ENCODE measurements at places on chromosomes 1 and 21.

DNA sequence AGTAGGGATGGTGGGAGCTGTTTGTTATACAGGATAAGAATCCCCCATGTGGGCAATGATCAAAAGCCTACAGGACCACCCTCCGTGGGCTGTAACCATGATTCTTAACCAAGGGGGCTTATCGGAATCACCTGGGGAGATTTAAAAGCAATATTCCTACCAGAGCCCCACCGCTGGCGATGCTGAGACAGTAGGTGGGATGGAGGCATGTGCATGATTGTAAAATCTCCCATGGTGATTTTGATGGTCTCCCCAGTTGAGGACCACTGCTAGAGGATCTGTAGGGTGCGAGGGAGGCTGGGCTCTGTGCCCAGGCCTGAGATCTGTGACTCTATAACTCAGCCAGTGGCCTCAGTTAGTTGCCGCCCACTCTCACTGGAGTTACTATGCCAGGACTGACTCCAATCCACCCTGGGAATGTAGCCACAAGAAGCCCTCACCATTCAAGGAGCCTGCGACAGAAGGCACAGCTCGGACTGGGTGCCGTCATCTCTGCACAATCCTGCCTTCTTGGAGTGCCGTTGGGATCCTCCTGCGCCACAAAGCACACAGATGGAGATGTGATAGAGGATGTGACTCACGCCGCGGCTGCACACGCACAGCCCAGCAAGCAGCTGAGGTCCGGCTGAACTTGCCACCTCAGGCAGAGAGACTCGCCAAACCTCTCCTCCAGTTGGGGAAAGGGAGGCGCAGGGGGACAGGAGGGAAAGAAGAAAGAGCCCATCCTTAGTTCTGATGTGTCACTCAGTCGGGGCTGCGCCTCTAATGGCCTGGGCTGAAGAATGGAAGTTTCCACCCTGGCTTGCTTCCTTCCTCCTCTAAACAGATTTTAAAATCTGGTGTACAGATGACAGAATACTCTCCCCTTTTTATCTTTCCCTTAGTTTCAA, 26.5 kb downstream of the AKNAD1 start:
- DNase-seq = no peak

GRCh38 chr1:27934818-27935549, at the start of gene SMPDL3B:
Gene SMPDL3B (plus strand): TSS chr1:27935000. CDS start chr1:27935184, 184 bp downstream.
- DNase-seq = no peak

DNA sequence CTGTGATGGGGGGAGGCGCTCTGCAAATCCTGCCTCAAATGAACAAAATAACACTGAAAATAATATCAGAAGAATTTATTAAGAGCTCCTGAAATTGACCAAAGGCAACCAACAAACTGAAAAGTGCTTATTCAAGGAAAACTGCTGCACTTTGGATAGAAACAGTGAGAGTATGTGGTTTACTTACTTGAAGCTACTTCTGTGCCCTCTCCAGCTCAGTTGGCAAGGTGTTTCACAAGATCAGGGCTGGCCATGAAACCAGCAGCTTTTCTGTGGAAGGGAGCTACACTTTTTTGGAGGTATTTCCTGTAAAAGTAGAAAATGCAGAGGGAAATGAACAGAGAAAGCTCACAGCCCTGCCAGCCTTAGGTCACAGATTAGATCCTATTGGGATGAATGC, 310.0 kb upstream of the SPAG17 start:
- DNase-seq = no peak

DNA sequence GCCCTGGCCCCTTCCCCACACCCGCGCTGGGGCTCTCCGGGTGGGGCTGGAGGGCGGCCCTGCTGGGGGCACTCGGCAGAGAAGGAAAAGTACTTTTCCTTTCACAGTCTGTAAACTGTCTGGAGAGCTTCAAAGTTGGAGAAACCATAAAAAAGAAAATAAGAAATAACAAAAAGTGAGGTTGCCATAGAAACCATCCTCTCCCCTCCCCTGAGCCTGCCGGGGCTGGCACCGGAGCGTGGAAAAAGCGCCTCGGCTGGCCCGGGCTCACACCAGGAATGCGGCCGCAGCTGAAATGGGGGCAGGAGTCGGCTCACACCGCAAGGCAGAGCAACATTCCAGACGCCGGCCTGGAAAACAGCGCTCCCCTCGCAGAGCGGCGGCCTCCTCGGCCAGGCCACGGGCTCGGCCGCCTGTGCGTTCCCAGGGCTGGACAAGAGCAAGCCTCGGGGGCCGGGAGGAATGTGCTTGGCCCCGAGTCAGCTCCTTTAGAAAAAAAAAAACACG, 69.2 kb downstream of the MORN1 start:
- no peak for DNase-seq

DNA sequence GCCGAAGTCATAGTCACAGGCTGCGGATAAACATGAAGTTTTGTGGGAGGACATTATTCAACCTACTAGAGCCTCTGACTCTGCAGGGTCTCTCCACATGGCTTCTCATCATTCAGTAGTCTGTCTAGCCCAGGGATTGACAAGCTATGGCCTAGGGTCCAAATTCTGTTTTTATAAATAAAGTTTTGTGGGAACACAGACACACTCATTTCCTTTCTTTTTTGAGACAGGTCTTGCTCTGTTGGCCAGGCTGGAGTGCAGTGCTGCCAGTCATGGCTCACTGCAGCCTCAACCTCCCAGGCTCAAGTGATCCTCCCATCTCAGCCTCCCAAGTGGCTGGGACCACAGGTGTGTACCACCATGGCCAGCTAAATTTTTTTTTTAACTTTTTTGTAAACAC, 8.1 kb upstream of the ENO1 start:
- no peak for DNase-seq

- DNase-seq = no peak
Observed at GRCh38 chr1:244052016-244052727, 1.1 kb downstream of the ZBTB18 start.

- DNase-seq = peak; percentile 27
Observed at GRCh38 chr1:214362188-214362882, 81.4 kb downstream of the SMYD2 start.

DNA sequence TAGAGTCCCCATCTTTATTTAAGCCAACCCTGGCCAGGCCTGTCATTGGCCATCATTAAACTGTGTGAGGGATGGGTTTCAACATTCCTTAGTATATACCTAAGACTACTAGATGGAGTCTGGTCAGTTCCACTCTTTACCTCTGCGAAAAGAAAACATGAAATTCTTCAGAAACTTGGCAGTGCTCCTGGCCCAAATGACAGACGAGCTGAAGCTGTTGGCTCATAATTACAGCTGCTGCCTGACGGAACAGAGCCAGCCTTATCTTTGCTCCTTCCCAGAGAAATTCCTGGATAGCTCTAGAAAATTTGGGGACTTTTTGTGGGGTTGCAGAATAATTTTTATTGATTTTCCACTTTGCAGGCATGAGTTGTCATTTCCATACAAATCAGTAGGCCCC, 30.4 kb downstream of the NPHS2 start:
- DNase-seq = no peak

DNA sequence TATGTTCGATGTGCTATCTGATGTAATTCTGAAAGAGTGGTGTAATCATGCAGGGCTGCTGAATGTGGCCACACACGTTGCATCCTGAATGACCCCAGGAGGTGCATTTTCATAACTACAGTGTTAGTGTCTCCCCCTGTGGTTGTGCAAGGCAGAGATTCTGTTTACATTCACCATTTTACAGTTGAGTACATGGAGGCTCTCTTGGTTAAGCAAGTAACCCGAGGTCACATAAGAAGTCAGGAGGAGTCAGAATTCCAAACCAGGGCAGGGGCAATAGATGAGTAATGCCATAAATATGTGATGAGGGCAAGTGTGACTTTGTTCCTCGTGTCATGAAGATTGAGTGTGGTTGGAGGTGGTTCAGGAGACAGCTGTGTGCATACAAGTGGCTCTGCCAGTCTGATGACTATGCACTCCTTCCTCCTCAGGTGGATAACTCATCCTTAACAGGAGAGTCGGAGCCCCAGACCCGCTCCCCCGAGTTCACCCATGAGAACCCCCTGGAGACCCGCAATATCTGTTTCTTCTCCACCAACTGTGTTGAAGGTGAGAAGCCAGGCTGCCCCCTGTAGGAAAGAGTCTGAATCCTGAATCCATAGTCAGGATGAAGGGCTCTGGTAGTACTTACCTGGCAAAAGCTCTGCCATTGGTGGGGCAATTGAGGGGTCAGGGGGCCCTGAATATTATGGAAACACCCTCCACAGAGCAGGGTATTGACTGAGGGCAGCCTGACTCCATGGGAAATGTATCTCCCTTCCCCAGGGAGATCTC, 9.3 kb downstream of the ATP1A2 start:
- no peak for DNase-seq

DNA sequence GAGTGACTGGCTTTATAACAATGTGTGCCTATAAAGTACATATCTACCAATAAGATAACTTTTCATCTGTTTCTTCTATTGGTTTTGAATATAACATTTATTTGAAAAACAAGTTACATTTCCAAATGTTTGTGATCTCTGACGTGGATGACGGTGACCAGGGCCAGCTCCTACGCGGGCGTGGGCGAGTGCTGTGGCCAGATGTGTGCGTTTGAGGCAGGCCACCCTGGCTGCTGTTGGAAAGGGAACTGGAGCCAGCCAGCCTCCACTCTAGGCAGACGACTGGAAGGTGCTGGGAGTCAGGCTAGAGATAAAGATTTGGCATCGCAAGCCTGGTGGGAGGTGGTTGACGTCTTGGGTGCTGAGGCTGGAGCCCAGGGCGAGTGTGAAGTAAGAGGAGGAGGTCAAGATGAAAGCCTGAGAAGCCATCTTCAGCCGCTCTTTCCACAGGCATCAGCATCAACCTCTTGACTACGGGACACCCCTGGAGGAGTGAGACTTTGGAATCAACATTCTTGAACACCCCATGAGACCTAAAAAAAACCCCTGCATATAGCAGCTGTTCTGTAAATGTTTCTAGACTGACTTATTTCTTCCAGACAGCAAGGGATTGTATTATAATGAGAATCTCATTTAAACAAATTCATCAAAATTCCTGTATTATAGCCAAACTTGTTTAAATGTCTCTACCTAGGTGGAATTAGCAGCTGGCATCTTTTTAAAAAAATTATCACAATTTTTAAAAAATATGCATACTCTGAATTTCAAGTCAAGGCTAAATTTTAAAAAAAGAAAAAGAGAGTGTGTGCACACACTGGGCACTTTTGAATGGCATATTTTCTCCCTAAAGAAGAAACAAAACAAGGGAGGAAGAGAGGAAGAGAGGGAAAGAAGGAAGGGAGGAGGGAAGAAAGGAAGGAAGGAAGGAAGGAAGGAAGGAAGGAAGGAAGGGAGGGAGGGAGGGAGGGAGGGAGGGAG, 112.5 kb upstream of the SLC44A3 start:
- no peak for DNase-seq

DNA sequence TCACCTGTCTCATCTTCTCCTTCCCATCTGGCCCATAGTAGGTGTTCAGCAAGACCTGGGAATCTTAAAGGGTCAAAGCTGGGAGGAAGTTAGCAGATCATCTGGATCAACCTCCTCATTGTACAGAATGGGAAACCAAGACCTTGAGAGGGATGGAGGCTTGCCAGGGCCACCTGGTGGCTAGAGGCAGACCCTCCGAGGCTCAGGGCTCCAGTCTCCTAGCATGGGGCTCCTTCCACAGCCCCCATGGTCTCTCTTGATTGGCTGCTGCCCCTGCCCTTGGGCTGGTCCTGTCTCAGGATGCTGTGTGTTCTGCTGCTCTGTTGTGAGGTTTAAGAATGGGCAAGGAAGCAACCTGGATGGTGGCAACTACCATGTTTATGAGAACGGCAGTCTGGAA, 68.7 kb upstream of the CNTN2 start:
- no peak for DNase-seq

GRCh38 chr1:182515556-182515955, 65.6 kb downstream of the RGSL1 start:
- no peak for DNase-seq

- DNase-seq = no peak
Observed at GRCh38 chr1:46364612-46365011, 24.0 kb downstream of the NSUN4 start.

DNA sequence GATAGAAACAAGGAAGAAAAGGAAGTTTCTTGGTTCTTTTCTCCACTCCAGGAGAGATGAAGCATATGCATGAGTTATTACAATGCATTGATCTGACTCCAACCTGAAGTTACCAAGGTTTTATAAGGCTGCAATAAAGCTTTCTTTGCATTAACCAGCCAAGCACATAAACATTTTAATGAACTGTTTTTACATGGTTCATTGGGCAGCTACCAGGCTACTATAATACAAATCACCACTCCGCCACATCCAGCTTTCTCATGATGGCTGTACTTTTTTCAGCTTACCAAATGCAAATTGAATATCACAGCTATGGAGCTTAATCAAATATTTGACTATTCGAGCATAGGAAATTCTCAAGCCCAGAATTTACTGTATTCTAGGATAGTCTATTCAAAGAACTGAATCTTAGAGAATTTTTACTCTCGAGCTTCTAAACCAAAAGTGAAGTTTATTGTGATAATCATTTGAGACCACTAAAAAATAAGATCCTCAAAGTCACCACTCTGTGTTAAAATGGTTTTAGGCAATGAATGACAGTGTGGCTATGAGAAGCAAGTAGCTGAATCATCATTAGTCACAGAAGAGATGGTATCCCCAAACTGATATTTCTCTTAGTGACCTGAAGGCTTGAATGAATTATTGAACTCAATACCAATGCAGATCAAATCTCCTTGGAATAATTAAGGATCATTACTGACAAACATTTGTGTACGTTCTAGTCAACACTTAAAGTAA, 58.6 kb upstream of the ZNF281 start:
- no peak for DNase-seq

DNA sequence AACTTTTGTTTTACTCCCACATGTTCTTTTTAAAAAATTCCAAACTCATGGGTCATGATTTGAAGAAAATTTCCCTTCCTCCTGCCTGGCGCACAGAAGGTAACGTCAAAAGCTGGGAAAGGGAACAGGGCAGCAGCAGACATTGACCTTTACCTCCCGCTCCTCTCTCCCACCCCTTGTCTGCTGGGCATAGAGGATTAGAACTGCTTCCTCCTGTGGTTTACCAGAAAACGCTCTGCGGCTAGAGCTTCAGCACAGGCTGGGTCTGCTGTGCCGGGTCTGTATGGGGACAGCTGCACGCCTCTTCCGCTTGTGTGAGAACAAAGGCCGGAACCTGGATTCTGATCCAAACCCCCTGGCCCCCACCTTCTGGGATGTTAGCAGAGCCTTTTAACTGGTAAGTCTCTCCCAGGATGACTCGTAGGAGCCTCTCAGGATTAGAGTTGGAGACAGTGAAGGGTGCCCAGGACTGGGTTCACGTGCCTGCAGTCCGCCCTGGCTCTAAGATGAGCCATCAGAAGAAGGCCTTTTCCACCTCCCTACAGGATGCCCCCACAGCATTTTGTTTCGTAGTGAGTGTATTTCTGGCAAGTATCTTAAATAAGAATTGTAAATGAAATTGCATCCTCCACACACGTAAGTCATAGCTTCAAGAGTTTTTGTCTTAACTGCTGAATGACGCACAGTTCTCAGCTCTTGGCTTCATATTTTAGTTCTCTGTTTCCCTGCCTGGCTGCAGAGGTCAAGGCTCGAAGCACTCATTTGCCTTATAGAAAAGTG, 5.2 kb downstream of the H6PD start:
- peak; percentile 47 for DNase-seq

All from CD4-positive, alpha-beta T cell treated with Interleukin-1 beta for 1 hour (primary cell).